ENCODE measurements at places on chromosomes 3 and 15.
A peak's percentile ranks its signal among the peaks of the same experiment; 100 is the strongest.

DNA sequence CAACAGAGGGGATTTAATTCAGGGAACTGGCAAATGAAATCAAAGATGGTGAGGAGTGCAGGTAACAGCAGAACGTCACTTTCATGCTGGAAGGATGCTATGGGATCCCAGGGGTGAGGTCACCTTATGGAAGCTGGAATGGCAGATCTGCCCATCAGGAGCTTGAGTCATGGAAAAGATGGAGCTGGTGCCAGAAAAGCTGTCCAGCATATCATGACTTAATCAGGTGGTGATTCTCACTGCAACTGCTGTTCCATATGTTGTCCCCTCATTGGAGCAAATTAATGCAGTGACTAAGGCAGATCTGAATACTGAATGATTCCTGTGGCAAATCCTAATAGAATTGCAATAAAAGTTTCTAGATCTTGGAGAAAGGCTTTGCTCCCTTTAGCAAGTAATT, 38.4 kb downstream of the HHLA2 start:
- DNase-seq: no peak

- DNase-seq: no peak
Observed at GRCh38 chr3:192129586-192129985, 597.8 kb downstream of the FGF12 start.

GRCh38 chr3:70558956-70559355, 246.5 kb upstream of the MDFIC2 start:
- DNase-seq: no peak

- DNase-seq: no peak
Observed at GRCh38 chr3:110758208-110758607, 313.4 kb upstream of the NECTIN3 start.

DNA sequence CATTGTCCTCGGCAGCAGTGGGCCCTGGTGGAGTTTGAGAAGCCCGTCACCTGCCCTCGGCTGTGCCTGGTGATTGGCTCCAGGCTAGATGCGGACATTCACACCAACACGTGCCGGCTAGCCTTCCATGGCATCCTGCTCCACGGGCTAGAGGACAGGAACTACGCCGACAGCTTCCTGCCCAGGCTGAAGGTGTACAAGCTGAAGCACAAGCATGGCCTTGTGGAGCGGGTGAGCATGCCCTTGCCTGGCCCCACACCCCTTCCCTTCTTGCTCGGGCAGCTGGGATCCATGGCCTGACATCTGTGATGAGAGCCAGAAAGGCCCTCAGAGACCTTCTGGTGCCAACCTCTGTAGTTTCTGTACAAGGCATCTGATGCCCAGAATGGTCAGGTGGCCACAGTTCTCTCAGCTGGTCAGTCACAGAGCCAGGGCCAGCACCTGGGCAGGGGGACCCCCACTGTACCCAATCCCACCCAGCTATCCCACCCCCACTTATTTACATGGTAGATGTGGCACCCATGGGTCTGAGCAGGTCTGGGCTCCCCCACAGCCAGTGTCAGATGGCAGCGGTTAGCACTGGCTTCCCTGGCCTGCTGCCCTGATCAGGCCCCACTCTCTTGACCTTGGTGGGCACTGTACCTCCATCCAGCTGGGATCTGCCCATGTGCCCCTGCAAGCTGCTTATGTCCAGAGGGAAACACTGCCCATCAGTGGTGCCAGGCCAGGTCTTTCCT, 124.9 kb downstream of the DNAJB8 start:
- DNase-seq: no peak

DNA sequence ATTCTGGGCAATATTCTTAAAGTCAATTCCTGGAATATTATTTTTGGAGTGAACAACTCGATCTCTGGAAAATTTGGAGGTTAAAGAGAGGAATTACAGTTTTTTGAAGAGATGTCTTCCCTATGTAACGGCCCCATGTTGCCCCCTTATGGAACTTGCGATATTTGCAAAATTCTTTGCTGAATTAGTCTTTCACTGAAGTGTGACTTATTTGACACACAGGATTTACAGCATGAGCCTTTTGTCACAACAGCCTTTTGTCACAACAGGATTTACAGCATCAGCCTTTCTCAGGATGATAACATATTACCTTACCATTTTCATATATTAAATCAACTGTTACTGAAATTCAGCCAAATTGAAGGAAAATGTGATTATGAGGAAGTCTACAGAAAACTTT, 37.8 kb upstream of the SPTSSB start:
- DNase-seq: peak; percentile 3
